Muscle of leg (tissue), 16 donors: ENCODE measurements at places on chromosomes 7 and 10. TPM values are rescaled to one million over a fixed set of nuclear protein-coding genes. Genes with fewer than 3 reads are reported as not detected.

- no peaks in the 10 kb centered on the region for H3K27me3 ChIP-seq
- H3K4me1 ChIP-seq, result no peaks in the 10 kb centered on the region
- H3K27ac ChIP-seq, result no peak overlapping the region
- H3K36me3 ChIP-seq, result no peaks in the 10 kb centered on the region
Measured at GRCh38 chr7:5797716-5798115, 16.3 kb upstream of the RNF216 start.

GRCh38 chr7:139647085-139647484, 123.6 kb downstream of the CLEC2L start:
- no peak for DNase-seq
- H3K4me1 ChIP-seq, result peaks cover 16% of the 10 kb centered on the region
- H3K4me3 ChIP-seq, result no peak overlapping the region
- H3K27me3 ChIP-seq, result no peaks in the 10 kb centered on the region

DNA sequence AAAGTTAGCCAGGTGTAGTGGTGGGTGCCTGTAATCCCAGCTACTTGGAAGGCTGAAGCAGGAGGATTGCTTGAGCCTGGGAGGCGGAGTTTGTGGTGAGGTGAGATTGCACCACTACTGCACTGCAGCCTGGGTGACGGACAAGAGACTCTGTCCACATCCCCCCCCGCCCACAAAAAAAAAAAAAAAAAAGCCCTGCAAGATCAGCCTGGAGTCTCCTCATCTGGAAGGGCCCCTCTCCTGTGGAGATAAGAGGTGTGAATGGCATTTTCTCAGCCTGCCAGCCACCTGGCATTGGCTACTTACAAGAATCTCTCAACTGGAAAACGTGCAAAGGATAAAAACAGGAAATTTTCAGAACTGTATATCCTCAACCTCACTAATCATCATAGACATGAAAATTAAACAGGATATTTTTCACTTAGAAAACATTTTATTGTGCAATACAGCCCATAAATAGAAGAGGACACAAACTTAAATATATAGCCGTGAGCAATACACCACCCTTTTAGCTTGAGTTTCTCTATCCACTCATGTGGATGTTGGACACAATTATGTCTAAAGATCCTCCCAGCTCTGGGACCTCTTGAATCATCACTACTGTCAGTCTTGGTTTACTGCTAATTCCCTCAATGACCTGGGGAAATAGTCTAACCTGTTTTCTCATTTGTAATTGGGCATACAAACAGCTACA, 11.3 kb upstream of the TSPAN15 start:
- H3K4me1 ChIP-seq, result peaks cover 42% of the 10 kb centered on the region
- no peak for DNase-seq
- no peaks in the 10 kb centered on the region for H3K27me3 ChIP-seq
- H3K27ac ChIP-seq, result no peak overlapping the region
- no peaks in the 10 kb centered on the region for H3K36me3 ChIP-seq
- H3K4me3 ChIP-seq, result no peak overlapping the region

GRCh38 chr10:64385355-64385754, 864.2 kb downstream of the REEP3 start:
- no peaks in the 10 kb centered on the region for H3K27me3 ChIP-seq
- no peaks in the 10 kb centered on the region for H3K36me3 ChIP-seq
- no peak overlapping the region for H3K27ac ChIP-seq
- no peak for DNase-seq
- no peaks in the 10 kb centered on the region for H3K4me1 ChIP-seq
- no peak overlapping the region for H3K4me3 ChIP-seq

DNA sequence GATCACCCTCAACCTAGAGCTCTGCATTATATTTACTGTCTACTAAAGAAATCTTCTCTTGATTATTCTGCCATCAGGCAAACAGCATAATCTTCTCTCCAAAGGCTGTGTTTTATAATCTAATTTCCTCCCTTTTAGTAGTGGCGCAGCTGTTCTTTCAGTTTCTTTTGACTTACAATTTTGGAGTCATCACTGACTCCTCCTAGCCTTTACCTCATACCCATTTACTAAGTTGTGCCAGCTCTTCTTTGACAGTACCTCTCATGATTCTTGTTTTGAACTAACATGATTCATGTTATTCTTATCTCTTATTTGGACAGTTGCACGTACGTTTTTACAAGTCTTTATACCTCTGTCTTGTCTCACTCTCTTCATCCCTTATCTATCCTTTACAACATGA, 113.0 kb downstream of the FOXP2 start:
- H3K27me3 ChIP-seq, result no peaks in the 10 kb centered on the region
- H3K36me3 ChIP-seq, result no peaks in the 10 kb centered on the region
- DNase-seq, result peak; percentile 19
- H3K4me1 ChIP-seq, result no peaks in the 10 kb centered on the region

- no peaks in the 10 kb centered on the region for H3K36me3 ChIP-seq
- peaks cover 10% of the 10 kb centered on the region for H3K27me3 ChIP-seq
- no peak for DNase-seq
- peaks cover 20% of the 10 kb centered on the region for H3K4me1 ChIP-seq
- no peak overlapping the region for H3K4me3 ChIP-seq
Measured at GRCh38 chr10:132064771-132065437, 842 bp upstream of the JAKMIP3 start.

DNA sequence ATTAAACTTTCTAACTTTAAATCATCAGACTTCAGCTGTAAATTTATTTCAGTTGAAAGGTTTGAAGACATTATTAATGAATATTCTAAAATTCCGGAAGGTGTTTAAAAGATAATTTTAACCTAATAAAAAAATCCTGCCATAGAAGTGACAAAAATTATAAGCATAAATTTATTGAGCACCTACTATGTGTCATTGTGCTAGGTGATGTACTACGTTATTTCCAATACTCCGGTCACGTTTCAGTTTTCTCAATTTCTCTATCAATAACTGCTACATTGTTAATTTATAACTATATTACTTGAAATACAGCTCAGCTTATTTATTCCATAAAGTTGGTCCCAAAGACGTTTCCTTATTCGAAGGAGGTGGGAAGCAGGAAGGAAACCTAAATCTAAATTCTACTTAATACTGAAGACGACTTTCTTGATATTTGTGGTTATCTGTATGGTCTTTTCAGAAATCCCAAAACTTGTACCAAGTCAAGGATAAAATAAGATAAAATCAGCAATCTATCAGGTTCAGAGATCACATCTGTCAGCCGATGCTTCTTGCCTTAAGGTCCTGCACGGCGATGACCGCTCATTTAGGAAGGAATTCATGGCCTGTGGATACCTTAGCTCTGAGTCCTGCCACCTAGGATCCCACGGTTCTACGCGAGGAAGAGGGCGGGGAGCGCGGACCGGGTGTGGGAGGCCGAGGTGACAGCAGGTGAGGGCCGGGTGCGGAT, 1.2 kb upstream of the ZEB1 start:
- peak overlapping the region; percentile 96 for H3K27ac ChIP-seq
- H3K27me3 ChIP-seq, result no peaks in the 10 kb centered on the region
- DNase-seq, result no peak

The RARRES2 gene
- 43.4 TPM for total RNA-seq

The OR6B1 gene
- not detected for total RNA-seq

The FAM25C gene
- total RNA-seq, result not detected

The NKX2-3 gene
- 0.62 TPM for total RNA-seq

The KCND2 gene
- 1.3 TPM for total RNA-seq

The PCLO gene
- 0.27 TPM for total RNA-seq
